ENCODE measurements at places on chromosomes 7 and 10.

GRCh38 chr10:48684463-48684791 lies 246 bp upstream of the WDFY4 start:
- no peak for DNase-seq

DNA sequence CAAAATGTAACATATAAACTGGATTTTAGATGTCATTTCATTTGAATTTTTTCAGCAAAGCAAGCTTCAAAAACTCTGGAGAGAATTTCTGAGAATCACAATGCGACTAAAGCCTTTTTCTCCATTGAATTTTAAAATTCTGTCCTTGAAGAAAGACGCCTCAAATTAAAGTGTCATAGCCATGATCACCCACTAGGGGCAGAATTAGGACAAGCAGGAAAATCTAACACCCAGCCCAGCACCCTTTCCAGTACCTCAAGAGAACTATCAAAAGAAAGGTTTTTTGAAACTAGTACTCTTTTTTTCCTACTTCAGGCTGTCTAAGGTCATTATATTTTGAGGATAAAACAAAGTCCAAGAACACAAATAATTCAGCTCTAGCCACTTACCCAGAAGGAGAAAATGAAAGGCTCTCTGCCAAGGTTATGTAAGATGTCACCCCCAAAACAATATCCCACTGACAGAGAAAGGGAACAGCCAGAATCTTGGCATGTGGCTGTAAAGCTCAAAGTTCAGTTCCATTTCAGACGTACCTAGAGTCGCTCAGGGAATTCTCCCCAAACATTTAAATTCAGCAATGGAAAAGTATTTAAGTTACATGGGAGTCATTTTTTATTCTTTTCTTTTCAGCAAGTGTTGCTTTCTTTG lies 299.4 kb downstream of the SNX13 start:
- DNase-seq, result peak; percentile 3

- DNase-seq, result no peak
Measured at GRCh38 chr10:75592791-75593643, 161.6 kb downstream of the LRMDA start.

DNA sequence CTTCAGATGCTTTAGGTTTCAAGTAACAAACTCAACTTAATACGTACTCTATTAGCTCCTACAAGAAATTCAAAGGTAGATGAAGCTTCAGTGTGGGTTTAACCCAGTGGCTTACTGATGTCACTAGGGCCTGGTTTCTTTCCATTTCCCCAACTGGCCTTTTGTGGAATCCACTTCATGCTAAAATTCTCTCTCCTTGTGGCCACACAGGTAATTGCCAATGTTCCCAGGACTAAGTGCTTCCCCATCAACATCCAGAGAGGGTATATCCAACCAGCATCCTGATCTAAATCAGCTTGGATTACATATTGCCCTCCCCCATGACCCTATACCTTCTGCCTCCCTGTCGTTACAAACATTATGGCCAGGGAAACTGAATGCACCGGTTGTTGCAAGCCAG lies 10.7 kb downstream of the FBXL13 start:
- DNase-seq, result no peak

DNA sequence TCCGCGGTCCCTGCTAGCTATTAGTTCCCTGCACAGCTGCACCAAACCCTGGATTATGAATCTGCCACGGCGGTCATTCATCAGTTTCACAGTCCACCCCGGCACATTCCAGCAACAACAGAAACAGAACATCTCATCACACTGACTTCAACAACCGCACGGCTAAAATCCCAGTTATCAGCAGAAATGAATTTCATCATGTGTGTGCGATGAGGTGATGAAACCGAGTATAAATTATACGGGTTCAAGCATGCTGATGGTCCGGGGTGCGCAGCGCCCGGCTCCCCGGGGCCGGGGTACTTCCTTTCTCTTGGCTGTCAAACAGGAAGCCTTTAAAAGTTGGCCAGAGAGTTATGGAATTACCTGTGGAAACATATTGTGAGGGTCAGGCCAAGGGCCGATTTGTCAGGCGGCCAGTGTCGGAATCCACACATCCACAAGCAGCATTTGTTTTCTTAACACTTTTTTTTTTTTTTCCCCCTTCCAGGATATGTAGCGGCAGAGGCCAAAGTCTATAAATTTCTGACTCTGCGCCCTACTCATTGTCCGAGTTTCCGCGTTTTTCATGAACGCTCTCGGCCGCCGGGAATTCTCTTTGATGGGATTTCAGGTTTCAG lies 420.9 kb upstream of the MGMT start:
- DNase-seq, result no peak

- no peak for DNase-seq
Measured at GRCh38 chr7:104927055-104927454, 87.0 kb upstream of the KMT2E start.

- no peak for DNase-seq
Measured at GRCh38 chr7:132386201-132386681, 190.0 kb downstream of the PLXNA4 start.

GRCh38 chr7:2572101-2572842 lies 13.5 kb downstream of the IQCE start:
- DNase-seq, result no peak

DNA sequence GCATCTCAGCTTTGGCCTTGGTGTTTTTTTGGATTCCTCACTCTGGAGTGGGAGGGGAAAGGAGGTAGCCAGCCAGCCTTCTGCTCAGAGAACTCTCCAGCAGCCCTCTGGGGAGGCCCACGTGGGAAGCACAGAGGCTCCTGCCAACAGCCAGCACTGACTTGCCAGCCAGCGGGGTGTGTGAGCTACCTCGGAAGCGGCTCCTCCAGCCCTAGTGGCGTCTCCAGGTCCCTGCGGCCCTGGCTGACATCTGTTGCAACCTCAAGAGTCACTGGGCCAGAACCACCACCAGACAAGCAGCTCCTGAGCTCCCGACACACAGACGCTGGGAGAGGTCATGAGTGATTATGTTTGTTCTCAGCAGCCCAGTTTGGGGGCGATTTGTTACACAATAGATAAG lies 180.2 kb upstream of the FZD8 start:
- DNase-seq, result no peak

DNA sequence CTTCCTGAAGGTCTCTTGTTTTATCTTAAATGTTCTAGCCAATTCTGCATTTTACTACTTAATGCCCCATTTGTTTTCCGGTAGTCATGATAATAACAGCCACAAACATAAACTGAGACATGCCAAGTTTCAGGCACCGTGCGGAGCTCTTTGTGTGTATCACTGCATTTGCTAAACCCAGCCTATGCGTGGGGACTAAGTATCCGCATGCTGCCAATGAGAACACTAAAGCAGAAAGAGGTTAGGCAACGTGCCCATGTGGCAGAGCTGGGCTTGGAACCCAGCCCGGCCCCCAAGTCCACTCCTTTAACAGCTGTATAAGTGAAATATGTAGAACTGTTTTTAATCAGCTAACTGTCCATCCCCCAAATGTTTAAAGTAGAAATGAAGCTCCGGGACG lies 54.1 kb downstream of the SLIT1 start:
- DNase-seq, result no peak

DNA sequence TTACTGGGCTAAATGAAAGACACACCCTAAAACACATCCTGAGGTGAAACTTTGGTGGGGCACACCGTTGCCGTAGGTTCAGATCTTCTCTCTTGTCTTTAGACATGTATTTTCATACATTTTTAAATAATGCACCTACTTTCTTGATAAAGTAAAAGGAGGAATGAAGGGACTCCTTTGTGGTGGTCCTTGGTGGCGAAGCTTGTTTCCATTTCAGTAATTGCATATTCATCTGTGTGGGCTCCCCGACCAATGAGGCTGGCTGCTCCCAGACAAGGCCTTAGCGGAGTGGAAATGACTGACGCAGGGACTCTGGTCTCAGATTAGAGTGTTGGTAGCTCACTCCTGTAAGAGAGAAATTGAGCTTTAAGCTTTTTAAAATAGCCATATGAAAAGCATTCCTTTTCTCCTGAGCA lies 815 bp downstream of the CCSER2 start:
- DNase-seq, result peak; percentile 49

DNA sequence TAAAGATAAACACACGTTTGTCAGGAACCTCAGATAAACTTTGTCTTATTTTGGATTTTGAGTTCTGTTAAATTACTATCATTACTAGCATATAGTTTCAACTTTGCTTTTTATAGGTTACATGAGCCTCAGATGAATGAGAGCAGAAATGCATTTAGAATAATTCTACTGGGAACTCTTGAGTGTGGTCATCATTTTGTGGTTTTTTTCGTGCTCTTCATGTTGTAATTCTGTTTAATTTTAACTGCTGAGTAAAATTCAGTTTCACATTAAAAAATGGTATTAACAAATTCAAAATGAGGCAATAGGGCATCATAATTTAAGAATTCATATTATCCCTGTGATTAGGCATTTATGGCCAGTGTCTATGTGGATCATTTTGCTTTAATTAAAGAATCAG lies 72.9 kb downstream of the GNAI1 start:
- DNase-seq, result no peak

DNA sequence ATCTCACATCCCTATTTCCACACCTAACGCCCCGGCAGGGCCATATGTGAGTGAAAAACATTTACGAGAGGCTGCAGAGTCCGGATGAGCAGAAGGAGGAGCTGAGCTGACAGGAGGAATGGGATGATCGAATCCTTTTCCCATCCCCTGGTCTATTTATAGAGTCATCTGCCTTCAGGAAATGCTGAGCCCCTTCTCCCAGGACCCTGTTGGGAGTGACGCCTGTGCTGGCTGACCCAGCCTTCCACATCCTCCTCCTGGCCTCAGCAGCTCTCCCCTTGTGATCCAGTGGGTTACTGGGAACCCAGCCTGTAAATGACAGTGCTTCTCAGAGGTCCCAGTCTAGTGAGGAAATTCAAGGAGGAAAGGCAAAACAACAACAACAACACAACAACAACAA lies 16.6 kb downstream of the DENND2A start:
- DNase-seq, result no peak

GRCh38 chr10:102621443-102622325 lies 22.6 kb upstream of the TRIM8 start:
- DNase-seq, result no peak

- DNase-seq, result no peak
Measured at GRCh38 chr10:7085913-7086589, 324.8 kb downstream of the SFMBT2 start.

DNA sequence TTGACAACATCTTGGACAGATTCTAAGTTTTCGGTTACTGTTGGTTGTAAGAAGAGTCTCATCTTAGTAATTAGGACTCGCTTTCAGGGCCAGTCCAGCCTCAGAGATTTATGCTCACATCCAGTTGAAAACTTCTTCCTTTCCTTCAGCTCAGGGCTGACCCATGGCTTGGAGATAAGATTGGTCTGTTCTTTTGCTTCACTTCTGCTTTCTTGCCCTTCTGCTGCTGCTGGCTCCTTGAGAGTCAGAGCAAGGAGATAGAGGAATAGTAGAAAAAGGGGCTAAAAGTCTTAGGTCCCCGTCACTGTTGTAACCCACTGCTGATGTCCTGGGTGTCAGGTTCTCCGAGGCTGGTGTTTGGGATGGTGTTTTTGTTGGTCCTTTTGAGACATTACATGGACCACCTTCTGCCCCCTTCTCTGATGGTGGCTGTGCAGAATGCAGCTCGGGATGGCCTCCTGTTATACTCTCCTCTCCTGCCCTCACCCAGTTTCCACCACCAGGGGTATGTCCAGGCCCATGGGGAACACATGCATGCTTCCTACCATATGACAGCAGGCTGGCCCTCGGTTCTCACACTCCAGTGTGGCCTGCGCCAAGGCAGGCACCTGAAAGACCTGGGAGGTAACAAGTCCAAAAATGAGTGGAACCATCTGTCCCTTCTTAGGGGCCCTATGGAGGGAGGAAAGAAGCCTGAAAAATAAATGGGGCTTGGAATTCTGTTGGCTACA lies 67.8 kb upstream of the PCBD1 start:
- DNase-seq, result no peak
